ENCODE measurements at places on chromosomes 13 and 19.
A peak's percentile ranks its signal among the peaks of the same experiment; 100 is the strongest.

DNA sequence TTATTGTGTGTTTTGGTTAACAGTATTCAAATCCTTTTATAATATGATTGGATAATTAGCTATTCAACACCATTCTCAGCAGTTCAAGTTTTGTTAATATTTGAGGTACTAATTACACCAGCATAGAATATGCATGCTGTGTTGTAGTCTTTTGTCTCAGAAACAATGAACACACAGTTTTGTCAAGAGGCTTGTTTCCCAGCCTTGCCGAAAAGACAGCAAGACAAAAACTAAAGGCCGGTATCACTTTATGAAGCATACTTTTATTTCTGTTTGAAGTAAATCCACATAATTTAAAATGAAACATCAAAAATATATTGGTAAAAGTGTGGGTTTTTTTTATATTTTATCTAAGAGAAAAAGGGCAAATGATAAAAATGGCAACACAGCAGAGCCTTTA lies 7.5 kb downstream of the GPR180 start:
- DNase-seq = no peak

DNA sequence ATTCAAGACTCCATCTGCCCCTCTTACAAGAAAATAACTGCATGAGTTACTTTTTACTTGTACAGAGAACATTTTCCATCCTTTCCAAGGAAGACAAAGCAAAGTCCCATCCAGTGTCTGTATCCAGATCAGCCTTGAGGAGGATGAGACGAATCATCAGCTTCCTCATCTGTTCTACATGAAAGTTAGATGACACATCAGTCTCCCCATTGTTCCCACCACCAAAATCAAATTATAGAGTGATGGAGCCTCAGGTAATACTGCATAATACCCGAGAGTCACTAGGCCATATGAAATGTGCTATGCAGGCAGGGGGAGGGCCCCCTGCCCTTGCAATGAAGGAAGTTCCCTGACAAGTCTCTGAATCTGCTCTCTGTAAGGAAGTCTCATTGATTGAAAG lies 1244.6 kb upstream of the SLC10A2 start:
- no peak for DNase-seq

DNA sequence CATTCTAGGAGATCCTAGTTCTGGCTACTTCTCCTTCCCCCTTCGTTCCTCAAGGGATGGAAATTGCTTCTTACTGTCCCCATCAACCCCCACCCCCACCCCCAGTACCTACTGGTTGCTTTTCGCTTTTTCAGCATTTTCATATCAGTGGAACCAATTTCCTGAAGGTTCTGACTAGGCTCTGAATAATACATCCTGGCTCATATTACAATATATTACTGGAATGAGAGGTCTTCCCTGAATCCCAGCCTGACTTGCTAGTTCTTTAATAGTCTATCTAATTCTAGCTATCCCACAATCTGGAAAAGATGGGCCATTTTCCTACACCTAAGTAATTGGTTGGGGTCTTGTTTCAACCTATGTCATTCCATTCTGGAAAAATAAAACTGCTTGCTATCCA lies 207.4 kb downstream of the COG6 start:
- DNase-seq = no peak

DNA sequence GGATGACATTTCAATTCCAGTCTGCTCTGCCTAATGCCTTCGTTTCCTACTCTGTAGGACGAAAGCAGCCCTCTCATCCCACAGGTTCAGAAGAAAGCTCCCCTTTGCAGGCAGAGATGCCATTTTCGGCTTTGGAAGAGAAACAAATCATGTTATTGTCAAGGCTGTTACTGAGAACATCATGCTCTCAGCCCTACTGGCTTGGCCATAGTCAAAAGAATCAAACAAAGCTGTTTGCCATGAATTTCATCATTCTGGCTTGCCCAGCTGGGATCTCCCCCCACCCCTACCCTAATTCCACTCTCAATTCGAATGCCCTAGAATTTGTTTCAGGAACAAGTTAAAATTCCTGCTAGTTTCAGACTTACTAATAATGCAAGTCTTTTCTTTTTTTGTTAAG lies 162.3 kb upstream of the SERP2 start:
- no peak for DNase-seq

DNA sequence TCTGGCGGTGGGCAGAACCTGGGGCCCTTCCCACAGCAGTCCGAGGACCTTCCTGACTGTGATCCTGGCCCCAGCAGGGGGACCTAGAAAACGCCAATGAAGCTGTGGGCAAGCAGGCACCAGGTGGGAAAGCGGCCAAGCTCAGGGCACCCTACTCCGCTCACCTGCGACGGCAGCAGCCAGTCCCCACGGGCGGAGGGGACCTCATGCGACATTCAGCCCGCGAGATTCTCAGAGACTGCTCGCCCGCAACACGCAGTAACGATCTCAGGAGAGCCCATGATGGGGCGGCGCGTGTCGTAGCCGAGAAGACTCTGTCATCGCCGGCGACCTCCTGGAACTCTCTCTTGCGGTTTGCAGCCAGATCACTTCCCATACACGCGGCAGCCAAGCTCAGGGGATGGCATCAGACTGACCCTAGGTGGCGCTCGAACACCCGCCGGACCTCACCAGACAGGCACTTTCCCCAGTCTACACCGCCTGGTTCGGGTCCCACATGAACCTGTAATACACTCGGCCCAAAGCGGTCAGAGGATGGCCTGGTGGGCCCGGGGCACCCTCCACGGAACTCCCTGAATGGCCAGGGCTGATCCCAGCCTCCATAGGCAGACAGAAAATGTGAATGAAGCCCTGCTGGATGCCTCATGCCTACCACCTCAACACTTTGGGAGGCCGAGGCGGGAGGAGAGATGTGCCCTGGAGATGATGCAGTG lies 26.5 kb downstream of the MAN2B1 start:
- peak; percentile 91 for DNase-seq

DNA sequence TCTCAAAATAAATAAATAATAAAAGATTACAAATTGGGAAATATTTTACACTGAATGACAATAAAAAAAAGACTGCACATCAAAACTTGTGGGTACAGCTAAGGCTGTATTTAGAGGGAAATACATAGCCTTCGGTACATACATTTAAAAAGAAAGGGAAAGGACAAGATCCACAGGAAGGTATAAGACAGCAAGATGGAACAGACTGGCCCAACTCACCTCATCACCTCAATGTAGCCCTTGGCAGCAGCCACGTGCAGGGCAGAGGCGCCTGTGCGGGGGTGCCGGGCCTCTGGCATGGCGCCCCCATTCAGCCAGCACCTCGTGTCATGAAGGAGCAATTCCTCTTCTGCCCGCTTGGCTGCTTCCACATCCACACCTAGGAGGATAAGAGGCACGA lies 14.2 kb downstream of the PPP1R12C start:
- DNase-seq = no peak

Measured in DMS79 treated with DMSO at 0.1 percent for 48 hours (cell line).